Stimulated activated CD4-positive, alpha-beta T cell treated with anti-CD3 and anti-CD28 coated beads, TNF-alpha, amount 100 ng/mL, for 1 hour (primary cell): ENCODE measurements at places on chromosomes 1 and 21.
A peak's percentile ranks its signal among the peaks of the same experiment; 100 is the strongest.

DNA sequence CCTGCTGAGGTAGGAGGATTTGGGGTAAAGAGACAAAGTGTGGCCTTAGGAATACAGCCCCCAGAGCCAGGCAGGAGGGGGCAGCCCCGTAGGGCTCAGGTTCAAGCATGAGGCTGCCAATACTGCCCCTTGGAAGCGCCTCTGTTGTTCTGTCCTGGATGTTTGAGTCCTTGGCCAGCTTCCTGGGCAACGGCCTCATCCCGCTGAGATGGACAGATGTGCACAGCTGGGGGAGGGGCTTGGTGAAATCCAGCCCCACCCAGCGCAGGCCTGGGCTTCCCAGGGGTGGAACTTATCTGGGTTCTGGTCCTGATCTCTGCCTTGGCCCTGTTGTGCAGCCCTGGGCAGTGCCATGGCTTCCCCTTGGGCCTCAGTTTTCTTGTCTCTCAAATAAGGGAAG, 34.8 kb upstream of the MAN1C1 start:
- DNase-seq, result no peak

- DNase-seq, result no peak
These were observed 173.0 kb downstream of the GABPA start for GRCh38 chr21:25907573-25908275.

DNA sequence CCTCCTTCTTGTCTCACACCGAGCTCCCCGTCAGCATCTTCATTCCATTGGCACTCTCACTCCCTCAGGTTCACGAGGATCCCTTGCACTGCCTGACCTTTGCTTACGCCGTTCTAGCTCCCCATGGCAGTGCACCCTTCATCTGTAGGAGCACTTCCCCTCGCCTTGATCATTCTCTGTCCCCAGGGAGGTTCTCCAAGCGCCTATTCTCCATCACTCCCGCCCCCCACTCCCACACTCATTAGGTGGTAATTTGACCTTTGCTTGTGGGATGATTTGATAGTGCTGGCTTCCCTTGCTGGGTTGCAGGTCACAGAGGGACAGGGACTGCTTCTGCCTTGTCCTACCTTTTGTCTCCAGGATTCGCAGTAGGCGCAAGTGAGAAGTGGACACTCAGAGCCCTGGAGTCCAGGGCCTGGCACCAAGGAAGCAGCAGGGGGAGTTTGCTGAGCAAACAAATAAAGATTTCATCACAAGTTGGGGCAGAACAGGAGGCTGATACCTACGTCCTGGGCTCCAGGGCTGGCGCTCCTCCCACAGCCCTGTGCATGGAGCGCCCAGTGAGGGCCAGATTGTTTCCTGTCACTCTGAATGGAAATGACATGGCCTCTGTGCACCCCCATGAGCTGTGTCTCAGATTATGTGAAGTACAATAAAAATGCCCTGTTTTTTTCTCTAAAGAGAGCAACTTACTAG, 82.0 kb upstream of the RUNX3 start:
- no peak for DNase-seq

DNA sequence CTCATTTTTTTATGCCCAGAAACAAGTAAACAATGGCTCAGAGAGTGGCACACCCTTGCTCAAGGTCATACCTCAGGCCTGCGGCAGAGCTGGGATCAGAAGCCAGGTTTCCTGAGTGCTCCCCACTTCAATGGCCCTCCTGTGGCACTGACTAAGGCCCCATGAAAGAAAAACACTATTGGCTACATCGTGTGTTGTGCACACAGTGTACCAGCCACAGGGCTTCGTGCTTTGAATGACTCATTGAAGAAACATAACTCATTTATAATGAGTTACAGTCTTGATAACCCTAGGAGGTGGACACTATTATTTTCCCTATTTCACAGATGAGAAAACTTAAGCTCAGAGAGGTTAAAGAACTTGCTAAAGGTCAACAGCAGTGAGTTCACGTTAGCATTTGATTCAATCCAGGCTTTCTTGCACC, 91.2 kb downstream of the TRABD2B start:
- no peak for DNase-seq

DNA sequence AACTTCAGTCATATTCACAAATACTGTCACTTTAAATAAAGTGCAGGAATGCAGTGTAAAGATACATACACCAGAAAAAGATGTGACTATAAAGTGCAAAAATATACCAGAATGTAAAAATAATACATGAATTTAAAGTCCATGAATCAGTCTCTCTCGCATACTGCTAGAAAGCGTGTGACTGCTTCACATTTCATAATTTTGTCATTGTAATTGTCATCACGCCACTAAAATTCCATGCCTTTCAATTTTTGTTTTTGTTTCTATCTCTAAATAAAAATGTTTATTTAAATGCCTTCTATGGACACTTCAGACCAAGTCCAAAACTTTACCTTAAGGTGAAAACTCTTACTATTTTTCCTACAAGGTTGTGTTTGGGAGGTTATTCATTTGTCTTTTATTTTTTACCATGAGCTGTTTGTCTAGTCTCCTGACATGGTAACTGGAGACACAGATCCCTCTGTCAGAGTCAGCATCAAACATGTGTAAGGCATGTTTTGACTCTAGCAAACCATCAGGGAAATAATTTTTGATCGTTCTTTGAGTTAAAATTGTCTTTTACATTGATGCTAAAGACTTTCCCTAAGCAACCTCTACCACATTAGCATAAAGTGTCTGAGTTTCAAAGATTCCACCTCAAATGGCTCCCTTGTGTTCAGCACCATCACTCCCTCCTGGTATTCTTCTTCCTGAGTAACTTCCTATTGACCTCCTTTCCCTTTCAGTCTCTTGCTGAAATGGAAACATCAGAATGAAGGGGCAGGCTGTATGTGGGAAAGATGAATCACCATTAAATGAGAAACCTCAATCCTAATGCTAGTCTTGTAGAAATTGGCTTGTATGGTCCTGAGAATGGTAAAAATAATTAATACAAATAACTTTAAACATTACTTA, 14.0 kb upstream of the AIM2 start:
- DNase-seq, result no peak

GRCh38 chr21:38714999-38715398, 90.7 kb upstream of the ETS2 start:
- no peak for DNase-seq

- peak; percentile 47 for DNase-seq
These were observed 10.8 kb downstream of the THEM4 start for GRCh38 chr1:151898519-151898991.
